ENCODE measurements at places on chromosomes 1 and 21. TPM values are rescaled to one million over a fixed set of nuclear protein-coding genes. Genes with fewer than 3 reads are reported as not detected.

Gene DPT
- total RNA-seq: not detected

Gene ACTL8
- total RNA-seq: 0.47 TPM

- peak; percentile 74 for DNase-seq
Measured at GRCh38 chr1:88462488-88463261, 221.4 kb upstream of the PKN2 start.

DNA sequence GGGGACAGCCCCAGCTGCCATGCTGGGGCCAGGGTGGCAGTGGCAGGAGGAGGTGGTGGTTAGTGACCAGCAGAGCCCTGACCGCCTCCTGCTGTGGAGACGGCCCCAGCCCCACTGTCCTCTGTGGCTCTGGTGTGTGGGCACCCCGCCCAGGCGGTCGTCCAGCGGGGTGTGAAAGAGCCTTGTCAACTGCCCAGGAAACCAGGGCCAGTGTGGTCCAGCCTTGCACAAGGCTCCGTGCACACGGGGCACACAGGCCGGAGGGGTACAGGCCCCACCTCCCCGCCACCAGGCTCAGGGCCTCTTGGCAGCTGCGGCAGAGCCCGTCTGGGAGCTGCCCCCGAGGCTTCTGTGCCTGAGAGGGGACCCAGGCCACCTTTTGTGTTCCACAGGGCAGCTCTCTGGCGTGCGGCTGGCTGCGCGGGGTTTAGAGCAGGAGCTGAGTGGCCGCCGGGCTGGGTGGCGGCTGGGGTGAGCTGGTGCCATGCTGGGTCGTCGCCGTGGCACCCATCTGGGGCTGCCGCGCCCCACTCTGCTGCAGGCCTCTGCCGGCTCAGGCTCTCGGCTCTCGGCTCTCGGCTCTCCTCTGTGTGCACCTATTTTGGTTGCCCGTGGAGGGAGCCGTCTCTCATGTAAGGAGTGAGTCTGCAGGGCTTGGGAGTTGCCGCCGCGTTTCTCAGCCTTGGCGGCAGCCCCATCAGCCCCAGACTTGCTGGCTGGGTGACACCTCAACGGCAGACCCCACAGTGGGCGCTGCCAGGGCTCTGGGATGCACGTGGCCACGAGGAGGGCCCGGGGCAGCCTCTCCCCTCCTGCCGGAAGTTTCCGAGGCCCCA is 36.1 kb downstream of the SLX9 start:
- no peak for DNase-seq

DNA sequence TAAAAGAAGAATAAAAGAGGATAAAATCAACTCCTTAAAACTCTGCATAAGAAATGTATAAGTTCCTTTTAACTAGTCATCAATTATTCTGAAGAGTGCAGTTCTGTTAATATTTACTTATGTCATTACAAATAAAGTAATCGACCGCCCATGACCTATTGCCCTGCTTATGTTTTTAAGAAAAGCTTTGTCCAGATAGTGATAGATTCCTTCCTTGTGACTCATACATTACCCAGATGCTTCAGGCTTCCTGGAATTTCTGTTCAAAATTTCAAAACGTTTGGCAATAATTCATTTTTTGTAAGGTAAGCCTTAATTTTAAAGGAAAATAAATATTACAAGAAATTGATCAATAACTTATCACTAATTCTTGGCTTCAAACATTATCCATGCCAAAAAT is 918.2 kb upstream of the ADGRL2 start:
- DNase-seq: no peak

DNA sequence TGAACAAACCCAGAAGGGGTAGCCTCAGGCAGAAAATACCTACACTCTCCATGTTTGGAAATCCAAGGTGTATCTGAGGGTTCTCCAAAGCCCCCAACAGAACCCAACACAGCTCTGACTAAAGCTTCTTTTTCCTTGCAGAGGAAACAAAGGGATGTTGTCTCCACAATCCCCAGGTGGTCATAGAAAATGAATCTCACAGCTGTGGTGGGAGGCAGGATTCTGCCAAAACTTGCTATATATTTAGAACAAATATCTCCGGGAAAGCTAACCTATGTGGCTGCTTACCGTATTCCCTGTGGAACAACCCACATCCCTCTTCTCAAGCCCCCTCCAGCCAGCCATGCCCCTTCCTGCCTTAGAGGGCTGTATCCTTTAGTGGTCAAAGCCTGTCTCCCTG is 406.1 kb downstream of the PRDM2 start:
- DNase-seq: no peak

Gene LYPD8
- not detected for total RNA-seq

GRCh38 chr1:110921953-110922352 is 41.8 kb downstream of the LRIF1 start:
- no peak for DNase-seq

Gene COL11A1
- 28.3 TPM for total RNA-seq

Gene AGBL4
- total RNA-seq: 0.41 TPM

- DNase-seq: no peak
Measured at GRCh38 chr1:56773341-56774066, 45.7 kb downstream of the FYB2 start.

Gene HSPA13
- total RNA-seq: 29.4 TPM

Data from H1 (cell line).